NCI-H1105 (cell line): ENCODE measurements at places on chromosomes 7 and 10.

- DNase-seq = no peak
Measured at GRCh38 chr10:89373916-89374711, 3.7 kb upstream of the IFIT1B start.

DNA sequence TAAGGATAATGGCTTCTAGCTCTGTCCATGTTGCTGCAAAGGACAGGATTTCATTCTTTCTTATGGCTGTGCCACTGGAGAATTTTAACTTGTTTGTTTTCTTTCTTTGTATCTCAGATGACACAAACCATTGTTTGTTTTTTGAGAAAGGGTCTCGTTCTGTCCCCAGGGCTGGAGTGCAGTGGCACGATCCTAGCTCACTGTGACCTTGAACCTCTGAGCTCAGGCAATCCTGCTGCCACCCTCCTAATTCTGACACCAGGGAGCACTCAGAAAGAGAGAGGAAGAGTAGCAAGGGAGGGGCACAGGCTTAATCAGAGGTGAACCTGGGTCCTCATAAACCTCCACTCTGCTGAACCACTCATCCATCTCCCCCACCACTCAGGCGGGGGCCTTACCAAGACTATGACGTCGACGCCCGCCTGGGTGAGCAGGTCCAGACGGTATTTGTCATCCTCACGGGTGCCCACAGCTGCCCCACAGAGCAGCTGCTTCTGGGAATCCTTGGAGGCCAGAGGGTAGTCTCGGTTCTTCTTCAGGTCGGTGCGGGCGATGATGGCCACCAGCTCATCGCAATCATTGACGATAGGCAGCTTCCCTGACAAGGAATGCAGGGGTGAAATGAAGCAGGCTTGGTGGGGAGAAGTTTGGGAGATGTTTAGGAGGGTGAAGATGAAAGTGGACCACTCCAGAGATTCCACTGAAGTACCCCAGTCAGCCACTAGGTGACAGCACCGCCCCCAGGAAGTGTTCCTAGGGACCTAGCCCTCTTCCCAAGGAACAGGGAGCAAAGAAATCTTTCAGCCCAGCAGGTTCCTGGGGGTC is 11.6 kb downstream of the IMPDH1 start:
- DNase-seq = peak; percentile 21

- DNase-seq = no peak
Measured at GRCh38 chr10:118238573-118239235, 103.4 kb downstream of the FAM204A start.

DNA sequence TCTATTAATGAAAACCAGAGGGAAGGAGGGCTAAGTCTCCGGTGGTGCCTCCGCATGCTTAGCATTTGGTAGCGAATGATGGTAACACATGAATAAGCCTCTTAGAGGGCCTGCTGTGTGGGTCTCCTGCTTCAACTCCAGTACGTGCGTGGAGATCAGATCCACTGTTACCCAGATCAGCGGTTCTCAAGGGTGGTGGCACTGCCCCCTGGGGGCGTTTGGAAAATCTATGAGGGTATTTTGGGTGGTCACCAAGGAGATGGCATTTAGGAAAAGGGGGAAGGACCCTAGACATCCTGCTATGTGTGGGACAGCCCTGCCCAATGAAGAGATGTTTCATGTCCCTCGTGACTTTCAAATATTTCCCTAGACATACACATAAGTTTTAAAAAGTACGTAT is 57.1 kb upstream of the TM9SF3 start:
- DNase-seq = no peak

- DNase-seq = peak; percentile 83
Measured at GRCh38 chr7:95491634-95492314, 6.0 kb downstream of the ASB4 start.

GRCh38 chr10:8323428-8324054 is 269.1 kb downstream of the GATA3 start:
- no peak for DNase-seq

GRCh38 chr7:1459920-1460820 is 900 bp upstream of the MICALL2 start:
- DNase-seq = no peak
